ENCODE measurements at places on chromosomes 16 and 17.

DNA sequence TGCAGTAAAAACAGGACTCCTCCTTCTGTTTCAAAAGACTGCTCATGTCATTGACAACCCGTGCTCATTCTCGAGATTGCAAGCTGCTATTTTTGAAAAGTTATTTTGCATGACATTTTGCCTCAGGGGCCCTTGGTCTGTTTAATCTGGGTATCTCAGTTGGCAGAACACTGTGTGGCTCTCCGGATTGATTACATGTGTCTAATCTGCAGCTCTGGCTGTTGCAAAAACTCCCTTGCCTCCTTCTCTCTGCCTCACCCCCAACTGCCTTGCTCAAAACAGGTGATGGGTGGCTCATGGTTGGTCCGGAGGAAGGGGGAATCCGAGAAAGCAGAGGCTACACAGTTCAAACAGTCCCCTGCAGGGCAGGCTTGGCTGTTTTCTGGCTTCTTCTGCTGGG lies 25.3 kb downstream of the GINS3 start:
- DNase-seq: no peak

- no peak for DNase-seq
Measured at GRCh38 chr17:2580661-2581060, 12.8 kb upstream of the PAFAH1B1 start.

DNA sequence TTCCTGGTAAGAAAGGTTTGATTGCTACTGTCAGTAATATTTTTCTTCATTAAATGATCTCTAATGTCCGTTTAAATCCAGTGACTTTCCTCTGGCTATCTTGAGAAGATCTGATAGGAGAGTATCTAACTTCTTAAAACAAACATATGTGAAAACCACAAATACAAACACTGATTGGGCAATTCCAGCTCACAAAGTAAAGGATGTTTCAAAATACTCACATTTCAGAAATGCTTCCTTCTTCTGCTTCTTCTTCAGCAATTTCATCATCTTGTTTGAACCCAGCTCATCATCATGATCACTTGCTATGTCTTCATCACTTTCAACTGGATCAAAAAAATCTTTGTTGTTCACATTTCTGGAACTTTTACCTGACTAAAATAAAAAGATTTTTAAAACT lies 64.3 kb upstream of the RBL2 start:
- DNase-seq: no peak

DNA sequence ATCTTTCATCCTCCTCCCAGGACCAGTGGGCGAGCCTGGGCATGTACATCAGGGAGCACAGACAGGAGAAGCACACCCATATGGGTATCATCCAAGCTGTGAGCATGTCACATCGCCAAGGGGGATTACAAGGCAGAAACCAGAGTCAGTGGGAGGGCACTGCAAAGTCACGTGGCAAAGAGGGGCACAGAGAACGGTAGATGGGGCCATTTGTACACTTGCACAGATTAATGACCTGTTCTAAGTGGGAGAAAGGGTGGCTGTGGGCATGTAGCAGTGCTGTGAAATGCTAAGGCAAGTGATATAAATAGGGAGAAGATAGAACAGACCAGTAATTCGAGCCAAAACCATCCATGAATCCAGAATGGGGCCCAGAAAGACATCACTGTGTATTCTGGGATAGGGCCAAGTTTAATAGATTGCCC lies 265.0 kb downstream of the CPPED1 start:
- no peak for DNase-seq

DNA sequence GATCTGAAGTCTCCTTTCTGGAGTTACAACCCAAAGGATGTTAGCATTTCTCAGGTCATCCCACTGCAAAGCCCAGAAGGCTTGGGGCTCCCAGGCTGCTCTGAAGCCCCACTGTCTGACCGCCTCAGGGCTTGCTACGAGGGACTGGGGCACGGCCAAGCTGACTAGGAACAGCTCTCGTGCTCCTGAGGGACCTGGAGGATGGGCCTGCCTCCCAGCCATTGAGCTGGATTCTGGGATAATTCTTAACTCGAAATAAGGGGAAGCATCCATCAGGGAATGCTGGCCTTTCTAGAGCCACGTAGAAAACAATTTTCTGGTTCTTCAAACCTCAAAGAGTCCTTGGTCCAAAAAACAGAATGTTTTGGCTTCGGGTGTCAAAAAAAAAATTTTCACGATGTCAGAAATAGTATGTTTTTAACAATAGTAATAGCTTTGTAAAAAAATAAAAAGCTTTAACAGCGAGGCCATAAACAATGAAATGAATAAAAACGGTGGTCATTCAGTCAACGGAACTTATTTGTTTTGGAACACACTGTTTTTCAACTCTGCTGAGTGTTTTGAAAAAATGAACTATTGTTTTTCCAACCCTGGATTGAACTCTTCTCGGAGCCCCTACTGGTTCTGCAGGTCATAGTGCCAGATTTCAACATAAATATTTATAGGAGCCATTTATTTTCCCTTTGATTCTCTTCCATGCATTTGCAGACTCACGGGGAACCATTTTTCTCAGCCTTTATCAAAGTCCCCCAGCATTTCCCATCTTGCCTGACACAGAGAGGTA lies 16.4 kb upstream of the HERPUD1 start:
- no peak for DNase-seq

DNA sequence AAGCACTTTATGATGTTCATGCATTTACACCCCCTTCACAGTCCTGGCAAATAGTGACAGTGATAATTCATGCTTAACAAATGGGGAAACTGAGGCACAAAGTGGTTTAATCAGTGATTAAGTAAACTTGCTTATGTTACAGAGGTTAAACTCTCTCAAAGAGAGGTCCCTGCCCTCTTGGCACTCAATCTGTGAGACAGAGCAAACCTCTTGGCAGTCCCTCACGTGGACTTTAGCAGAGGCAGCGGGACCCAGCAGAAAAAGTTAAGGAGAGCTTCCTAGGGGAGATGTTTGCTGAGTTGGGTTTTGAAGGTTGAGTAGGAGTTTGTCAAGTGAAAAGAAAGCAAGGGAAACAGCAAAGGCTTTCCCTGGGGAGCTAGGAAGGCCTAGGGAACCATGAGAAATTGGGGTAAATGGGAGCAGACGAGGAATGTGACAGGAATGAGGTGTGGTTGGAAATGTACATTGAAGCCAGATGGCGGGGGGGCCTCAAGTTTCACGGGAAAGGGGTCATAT lies 10.7 kb downstream of the SOCS1 start:
- DNase-seq: no peak

DNA sequence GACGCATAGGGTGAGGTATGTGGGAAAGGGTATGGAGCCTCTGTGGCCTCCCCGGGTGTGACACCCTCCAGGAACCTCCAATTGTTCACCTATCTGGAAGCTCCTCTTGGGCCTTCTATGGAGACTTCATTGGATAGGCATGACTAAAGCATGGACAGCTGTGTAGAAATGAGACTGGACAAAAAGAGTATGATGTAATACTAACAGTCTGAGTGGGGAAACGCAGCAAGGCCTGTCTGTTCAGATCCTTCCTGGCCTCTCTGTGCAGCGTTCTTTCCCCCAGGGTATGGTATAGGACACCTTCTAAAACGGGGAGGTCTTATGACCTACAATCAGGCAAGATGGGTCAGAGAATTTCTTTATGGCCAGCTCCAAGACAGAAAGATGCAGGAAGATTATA lies 30.7 kb upstream of the CCNF start:
- no peak for DNase-seq

DNA sequence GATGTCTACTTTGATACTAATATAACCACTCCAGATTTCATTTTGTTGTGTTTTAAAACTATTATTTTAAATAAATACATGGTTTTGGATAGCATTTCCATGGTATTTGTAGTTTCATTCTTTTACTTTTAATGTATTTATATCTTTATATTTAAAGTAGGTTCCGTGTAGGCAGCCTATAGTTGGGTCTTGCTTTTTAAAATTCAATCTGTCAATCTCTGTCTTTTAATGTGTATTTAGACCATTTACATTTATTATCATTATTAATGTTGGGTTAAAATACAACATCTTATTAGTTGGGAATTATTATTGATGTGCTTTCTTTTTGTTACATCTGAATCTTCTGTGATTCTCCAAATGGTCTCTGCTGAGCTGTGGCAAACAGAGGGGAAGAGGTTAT lies 412.1 kb downstream of the NPIPA7 start:
- DNase-seq: no peak

- DNase-seq: no peak
Measured at GRCh38 chr17:35900280-35900679, 20.1 kb upstream of the CCL5 start.

- DNase-seq: no peak
Measured at GRCh38 chr17:48625495-48626244, 488 bp downstream of the HOXB9 start.

DNA sequence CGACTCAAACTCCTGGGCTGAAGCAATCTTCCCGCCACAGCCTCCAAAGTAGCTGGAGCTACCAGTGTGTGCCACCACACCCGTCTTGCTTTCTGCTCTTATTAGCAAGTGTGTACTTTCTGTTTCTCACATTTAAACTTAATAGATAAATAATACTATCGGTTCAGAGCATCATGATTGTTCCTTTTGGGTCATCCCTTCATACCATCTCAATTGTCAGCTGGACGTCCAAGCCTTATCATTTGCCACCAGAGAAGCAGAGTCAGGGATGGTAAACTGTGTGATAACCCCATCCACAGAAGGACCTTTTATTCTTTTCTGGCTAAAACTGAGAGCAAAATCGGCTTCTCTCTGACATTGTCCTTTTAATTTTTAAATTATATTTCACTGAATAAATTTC lies 279.8 kb upstream of the GOT2 start:
- DNase-seq: no peak

DNA sequence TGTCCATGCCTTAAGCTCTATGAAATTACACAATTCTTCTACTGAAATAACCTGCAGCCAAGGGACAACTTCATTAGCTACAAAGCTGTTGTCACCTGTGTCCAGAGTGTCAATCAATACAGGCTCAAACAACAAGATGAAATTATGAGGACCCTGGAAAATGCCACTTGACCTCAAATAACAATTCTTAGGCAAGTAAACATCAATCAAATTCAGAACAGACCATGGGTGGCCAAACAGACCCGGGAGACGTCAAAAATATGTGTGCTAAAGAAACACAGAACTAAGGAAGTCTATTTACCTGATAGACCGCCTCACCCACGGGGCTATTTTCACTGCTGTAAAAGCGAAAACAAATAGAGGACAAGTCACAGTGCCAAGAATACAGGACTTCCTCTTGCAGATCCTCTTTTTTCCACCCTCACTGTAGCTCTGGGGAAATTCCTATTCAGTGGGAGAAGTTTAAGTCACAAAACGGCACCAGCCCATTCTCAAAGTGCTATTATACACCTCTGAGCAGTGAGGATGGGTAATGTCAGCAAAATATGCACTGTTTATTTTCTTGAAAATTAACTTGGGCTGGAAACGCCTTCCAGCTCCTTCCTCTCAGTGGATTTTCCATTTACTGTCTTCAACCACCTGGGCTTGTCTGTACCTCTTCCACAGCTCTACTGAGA lies 2.7 kb downstream of the LITAF start:
- DNase-seq: no peak

DNA sequence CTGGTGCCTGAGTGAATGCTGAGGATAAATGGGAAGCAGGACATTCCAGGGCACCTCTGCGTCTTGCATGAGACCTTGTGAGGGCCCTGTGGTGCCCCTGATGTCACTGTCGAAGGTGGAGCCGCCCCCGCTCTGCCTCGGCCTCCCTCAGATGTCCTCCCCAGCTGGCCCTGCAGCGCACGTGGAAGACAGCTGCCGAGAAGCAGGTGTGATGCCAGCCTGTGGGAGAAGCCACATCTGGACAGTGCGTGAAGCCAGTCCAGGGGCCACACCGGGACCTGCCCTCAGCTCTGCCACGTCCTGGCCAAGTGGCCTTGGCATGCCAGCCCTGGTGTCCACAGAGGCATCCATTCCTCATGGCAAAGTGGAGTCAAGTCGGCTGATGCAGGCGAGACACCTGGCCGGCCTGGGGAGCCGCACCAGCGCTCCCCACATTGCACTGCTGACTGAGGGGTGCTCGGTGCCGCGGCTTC lies 21.6 kb upstream of the METRNL start:
- DNase-seq: no peak

GRCh38 chr17:50046667-50047066 lies 9.2 kb upstream of the ITGA3 start:
- no peak for DNase-seq

GRCh38 chr17:27265333-27265732 lies 28.6 kb upstream of the WSB1 start:
- no peak for DNase-seq
